Spinal cord (tissue), 10 donors: ENCODE measurements at places on chromosomes 1 and 21.

DNA sequence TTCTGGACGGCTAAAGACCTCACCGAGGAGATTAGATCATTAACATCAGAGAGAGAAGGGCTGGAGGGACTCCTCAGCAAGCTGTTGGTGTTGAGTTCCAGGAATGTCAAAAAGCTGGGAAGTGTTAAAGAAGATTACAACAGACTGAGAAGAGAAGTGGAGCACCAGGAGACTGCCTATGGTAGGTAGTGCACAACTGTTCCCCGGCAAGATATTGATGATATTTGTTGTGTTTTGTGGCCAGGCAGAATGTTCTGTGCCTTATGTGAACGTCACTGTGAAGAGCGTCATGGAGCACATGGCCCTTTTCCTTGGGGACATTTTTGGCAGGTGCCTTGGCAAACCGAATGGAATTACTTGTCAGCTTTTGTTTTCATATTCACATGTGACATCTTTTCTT lies 191.7 kb downstream of the DISC1 start:
- no peak for DNase-seq

- no peak for DNase-seq
These were observed 13.1 kb downstream of the MAP1LC3C start for GRCh38 chr1:241985787-241986186.

DNA sequence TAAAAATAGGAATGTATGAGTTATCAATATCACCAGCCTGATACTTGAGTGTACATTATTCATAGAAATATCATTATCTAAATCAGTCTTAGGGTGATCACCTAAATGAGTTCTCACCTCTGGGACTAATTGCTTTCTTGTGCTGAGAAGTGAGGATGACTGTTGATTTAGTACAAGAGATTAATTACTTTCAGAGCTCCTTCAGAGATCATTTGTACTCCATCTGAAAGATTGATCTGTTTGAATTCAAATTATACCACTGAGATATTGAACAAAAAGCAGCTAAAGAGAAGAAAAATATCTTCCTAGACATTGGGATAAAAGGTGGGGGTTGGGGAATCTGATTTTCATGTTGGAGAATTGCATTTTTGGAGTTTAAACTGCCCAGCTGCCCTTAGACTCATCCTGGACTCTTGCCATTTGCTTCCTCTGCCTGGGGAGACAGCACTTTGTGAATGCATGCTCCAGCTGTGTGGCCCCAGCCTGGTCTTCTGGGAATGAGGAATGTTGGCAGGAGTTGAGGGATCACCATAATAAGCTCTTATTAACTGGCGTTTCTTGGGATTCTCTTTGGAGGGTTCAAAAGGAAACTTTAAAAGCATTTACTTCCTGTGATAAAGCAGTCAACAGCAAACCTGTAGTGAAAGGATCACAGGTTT lies 19.7 kb upstream of the PGBD2 start:
- no peak for DNase-seq

- DNase-seq, result no peak
These were observed 10.4 kb upstream of the GALE start for GRCh38 chr1:23810818-23811540.

DNA sequence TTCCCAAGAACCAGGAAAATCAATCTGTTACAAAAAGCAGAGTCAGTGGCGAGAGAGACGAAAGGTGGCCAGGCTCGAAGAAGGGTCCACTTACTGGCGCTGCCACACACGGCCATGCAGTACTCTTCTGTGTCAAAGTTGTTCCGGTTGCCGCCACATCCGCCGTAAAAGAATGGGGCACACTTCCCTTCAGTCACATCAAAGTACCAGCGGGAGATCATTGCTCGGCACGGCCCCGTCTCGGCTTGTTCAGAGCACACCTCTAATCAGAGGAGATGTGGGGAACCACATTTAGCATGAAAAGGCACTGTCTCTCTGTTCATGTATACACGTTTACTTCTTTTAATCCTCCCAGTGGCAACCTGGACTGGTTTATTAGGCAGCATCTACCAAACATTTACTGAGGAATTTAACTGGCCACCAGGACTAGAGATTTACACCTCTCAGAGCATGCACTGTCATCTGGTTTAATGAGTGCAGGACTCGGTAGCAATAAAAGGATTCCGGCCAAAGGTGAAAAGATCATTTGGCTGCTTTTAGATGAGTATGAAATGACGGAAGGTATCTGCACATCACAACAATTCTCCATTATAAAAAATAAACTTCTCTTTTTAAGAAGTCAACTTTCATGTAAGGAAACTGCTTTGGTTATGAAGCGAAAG lies 170.5 kb downstream of the APP start:
- no peak for DNase-seq

DNA sequence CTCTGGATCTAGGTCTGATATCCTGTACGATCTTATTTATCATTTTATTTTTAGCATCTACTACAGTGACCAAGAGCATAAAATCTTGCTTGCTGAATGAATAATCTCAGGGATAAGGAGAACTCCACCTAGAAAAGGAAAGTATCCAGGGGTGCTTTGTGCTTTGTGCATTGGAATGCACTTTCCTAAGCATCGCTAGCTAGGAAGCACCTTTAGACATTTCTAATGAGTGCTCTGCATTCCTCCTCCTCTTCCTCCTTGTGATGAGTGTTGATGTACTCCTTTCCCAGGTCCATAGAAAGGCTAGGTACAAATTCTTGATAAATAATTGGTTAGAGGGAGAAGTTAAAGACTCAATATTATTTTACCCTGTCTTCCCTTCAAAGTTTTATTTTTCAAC lies 31.4 kb downstream of the TCEANC2 start:
- DNase-seq, result no peak

- no peak for DNase-seq
These were observed 3.9 kb downstream of the OR2B11 start for GRCh38 chr1:247453997-247454396.

DNA sequence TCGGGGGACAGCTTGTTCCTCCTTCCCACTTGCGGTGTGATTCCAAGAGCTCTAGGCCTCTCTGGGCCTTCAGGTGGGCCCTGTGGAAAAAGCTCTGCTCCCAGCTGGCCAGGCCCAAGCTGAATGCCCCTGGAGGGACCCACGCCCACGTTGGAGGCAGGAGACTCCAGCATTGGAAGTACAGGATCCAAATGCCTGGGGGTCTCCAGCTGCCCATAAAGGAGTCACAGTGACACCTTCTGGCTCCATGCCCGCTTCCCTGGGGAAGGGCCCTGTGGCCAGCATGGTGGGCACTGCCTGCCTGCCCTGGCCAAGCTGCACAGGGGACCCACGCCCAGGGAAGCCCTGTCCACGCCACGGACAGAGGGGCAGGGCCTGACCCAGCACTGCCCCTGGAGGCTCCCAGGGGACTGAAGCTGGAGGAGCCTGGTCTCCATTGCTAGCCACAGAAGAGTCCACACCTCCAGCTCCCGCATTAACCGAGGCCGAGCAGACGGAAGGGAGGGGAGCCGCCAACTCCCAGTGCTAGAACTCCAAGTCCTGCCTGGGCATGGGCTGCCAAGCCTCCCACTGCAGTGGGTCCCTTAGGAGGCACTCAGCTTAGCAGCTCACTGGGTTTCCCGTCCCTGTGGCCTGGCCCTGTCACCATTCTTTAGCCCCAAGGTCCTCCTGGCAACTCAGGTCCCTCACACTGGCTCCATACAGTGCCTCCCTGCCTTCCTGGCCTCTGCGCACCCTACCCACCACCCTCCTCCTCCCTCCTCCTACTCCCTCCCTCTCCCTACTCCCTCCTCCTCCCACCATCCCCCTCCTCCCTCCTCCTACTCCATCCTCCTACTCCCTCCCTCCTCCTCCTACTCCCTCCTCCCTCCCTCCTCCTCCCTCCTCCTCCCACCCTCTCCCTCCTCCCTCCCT lies 41.9 kb downstream of the WNT9A start:
- no peak for DNase-seq

- DNase-seq, result no peak
These were observed 139.2 kb downstream of the CLIC6 start for GRCh38 chr21:34807881-34808568.

DNA sequence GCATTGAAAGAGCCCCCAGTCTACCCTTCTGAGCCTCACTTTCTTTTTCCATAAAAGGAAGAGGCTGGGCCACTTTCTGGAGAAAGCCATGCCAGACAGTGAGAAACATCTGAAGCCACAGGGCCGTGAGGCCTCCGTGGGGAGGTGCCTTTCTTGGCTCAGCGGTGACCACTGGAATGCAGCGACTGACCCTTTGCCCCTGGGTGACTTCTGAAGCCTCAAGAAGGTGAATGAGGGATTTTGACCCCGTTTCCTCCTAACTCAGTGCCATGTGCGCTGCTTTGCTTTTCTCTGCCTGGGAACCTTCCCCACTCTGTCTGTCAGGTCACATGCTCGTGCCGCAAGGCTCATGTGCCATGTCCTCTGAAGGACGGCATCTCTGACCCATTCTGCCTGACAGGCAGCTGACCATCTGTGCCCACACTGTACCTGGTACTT lies 44.7 kb upstream of the A3GALT2 start:
- DNase-seq, result no peak
